ENCODE measurements at places on chromosomes 12 and 14. TPM values are rescaled to one million over a fixed set of nuclear protein-coding genes. Genes with fewer than 3 reads are reported as not detected.
A peak's percentile ranks its signal among the peaks of the same experiment; 100 is the strongest.

- no peak for DNase-seq
- H3K27me3 ChIP-seq, result no peaks in the 10 kb centered on the region
- no peaks in the 10 kb centered on the region for H3K36me3 ChIP-seq
- H3K4me1 ChIP-seq, result peaks cover 33% of the 10 kb centered on the region
- H3K4me3 ChIP-seq, result no peak overlapping the region
Measured at GRCh38 chr14:68634332-68634731, 158.5 kb downstream of the ZFP36L1 start.

The DIO2 gene
- total RNA-seq, result 0.36 TPM

DNA sequence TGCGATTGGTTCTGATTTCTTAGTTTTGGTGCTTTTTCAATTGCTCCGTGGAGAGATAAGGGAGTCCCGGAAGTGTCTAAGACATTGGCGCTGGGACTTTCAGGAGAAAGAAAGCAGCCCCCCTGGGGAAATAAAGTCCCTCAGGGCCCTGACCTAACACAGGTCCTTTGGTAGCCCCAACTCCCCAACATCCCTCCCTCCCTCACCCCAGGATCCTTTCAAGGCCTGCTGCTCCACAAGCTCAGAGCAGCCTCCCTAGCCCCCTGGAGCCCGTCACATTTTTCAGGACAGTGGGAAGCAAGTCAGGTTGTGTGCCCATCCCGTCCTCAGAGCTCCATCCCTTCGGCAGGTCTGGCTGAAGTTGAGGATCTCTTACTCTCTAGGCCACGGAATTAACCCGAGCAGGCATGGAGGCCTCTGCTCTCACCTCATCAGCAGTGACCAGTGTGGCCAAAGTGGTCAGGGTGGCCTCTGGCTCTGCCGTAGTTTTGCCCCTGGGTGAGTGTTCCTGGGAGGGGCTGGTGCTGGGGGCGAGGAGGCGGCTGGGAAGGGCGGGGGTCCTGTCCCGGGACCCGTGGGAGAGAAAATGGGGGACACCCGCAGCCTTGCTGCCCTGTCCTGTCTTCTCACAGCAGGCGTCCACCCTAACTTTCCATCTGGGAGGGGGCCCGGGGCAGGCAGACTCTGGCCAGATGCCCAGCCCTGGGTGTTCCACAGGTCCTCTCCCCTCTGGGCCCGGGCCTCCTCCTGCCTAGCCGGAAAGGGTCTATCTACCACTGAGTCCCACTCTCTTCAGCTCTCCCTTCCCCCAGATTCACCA, 950 bp downstream of the IFI27 start:
- DNase-seq, result no peak
- H3K27me3 ChIP-seq, result peaks cover 3% of the 10 kb centered on the region
- H3K27ac ChIP-seq, result peak overlapping the region; percentile 84
- H3K4me3 ChIP-seq, result peak overlapping the region; percentile 58
- peaks cover 36% of the 10 kb centered on the region for H3K4me1 ChIP-seq

DNA sequence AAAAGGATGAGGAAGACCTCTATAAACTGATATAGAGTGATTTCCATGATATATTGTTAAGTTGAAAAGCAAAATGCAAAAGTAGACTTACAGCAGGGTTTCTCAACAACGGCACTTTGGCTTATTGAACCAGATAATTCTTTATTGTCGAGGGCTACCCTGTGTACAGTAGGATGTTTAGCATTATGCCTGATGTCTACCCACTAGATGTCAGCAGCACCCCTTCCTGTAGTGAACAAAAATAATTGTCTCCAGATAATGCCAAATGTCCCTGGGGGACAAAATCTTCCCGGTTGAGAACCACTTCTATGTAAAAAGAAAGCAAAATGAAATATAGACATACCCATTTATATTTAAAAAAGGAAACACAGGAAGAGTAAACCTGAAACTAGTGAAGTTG, 32.4 kb downstream of the ABCD2 start:
- no peak overlapping the region for H3K27ac ChIP-seq
- peaks cover 15% of the 10 kb centered on the region for H3K36me3 ChIP-seq
- no peak overlapping the region for H3K4me3 ChIP-seq
- H3K4me1 ChIP-seq, result no peaks in the 10 kb centered on the region
- H3K27me3 ChIP-seq, result no peaks in the 10 kb centered on the region

DNA sequence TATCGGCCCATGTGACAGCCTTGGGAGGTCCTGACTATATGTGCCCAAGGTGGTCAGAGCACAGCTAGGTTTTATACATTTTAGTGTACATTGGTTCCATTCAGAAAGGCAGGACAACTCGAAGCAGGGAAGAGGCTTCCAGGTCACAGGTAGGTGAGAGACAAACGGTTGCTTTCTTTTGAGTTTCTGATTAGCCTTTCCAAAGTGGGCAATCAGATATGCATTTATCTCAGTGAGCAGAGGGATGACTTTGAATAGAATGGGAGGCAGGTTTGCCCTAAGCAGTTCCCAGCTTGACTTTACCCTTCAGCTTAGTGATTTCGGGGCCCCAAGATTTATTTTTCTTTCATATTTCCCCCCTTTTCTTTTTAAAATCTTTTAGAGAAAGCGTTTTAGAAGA, 87.6 kb upstream of the PPP2R5C start:
- H3K4me1 ChIP-seq, result no peaks in the 10 kb centered on the region
- H3K36me3 ChIP-seq, result no peaks in the 10 kb centered on the region
- H3K27ac ChIP-seq, result no peak overlapping the region
- H3K4me3 ChIP-seq, result no peak overlapping the region

- H3K36me3 ChIP-seq, result peaks cover 39% of the 10 kb centered on the region
- H3K4me3 ChIP-seq, result no peak overlapping the region
- no peaks in the 10 kb centered on the region for H3K27me3 ChIP-seq
- peak overlapping the region; percentile 58 for H3K27ac ChIP-seq
Measured at GRCh38 chr14:77023001-77023996, 5.2 kb downstream of the IRF2BPL start.

The TDRD9 gene
- 1.4 TPM for total RNA-seq

The TRIAP1 gene
- total RNA-seq, result 12.9 TPM

GRCh38 chr14:64074961-64075612, 219.1 kb downstream of the ESR2 start:
- H3K4me3 ChIP-seq, result no peak overlapping the region
- H3K4me1 ChIP-seq, result no peaks in the 10 kb centered on the region
- no peak for DNase-seq
- H3K36me3 ChIP-seq, result peaks cover 21% of the 10 kb centered on the region
- no peaks in the 10 kb centered on the region for H3K27me3 ChIP-seq

The IQSEC3 gene
- total RNA-seq, result not detected

DNA sequence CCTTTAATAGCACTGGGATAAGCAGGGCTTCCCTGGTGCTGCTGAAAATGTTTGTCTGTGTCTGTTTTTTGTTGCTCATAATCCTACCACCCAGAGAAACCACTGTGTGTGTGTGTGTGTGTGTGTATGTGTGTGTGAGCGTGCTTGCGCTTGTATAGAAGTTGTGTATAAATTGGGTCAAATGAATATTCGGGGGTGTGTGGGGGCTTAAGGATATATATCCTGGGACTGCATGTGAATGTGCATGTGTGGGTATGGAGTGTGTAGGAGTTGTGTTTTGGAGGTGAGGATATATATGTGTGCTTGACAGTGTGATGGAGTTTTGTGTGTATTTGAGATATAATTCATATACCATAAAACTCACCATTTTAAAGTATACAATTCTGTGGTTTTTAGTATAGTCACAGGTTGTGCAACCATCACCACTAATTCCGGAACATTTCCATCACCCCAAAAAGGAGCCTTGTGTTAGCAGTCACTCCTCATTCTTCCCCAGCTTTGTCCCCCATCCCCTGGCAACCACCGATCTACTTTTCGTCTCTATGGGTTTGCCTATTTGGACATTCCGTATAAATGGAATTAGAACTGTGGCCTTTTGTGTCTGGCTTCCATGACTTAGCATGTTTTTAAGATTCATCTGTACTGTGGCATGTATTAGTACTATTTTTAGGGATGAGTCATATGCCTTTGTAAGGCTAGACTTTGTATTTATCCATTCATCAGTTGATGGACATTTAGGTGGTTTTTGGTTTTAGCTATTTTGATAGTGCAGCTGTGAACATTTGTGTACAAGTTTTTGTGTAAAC, 25.6 kb downstream of the TCTN1 start:
- H3K27ac ChIP-seq, result no peak overlapping the region
- no peak overlapping the region for H3K4me3 ChIP-seq
- no peaks in the 10 kb centered on the region for H3K36me3 ChIP-seq
- no peaks in the 10 kb centered on the region for H3K27me3 ChIP-seq

The CD69 gene
- total RNA-seq, result 83.0 TPM

GRCh38 chr14:103869406-103870143, 22.2 kb upstream of the PPP1R13B start:
- DNase-seq, result no peak
- H3K36me3 ChIP-seq, result no peaks in the 10 kb centered on the region
- peak overlapping the region; percentile 0 for H3K27ac ChIP-seq
- H3K27me3 ChIP-seq, result no peaks in the 10 kb centered on the region

DNA sequence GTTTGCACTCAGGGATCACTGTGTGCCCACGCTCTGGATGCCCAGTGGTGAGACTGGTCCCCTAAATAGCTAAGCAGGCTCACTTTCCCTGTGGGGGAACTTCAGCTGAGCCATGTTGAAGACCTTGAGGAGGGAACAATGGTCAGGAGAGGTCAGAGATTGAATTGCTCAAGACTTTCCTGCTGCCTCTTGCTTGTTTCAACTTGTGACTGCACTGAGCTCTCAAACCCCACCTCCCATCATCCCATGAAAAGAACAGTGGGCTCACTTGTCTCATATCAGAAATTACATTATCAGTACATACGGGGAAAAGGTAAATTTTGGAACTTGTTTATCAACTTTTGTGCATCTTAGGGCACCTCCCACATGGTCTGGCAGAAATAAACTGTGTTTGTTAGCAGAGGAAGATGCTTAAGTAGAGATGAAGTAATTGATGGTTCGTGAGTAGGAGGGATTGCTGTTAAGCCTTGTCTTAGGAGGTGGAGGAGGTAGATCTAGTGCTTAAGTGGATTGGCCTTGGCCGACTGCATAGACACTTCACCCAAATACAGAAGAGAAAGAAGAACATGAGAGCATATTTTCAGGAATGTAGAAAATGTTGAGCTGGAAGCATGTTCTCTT, 15.0 kb upstream of the SERPINA1 start:
- no peaks in the 10 kb centered on the region for H3K36me3 ChIP-seq
- H3K27ac ChIP-seq, result no peak overlapping the region
- no peak overlapping the region for H3K4me3 ChIP-seq
- DNase-seq, result no peak
- H3K4me1 ChIP-seq, result no peaks in the 10 kb centered on the region

DNA sequence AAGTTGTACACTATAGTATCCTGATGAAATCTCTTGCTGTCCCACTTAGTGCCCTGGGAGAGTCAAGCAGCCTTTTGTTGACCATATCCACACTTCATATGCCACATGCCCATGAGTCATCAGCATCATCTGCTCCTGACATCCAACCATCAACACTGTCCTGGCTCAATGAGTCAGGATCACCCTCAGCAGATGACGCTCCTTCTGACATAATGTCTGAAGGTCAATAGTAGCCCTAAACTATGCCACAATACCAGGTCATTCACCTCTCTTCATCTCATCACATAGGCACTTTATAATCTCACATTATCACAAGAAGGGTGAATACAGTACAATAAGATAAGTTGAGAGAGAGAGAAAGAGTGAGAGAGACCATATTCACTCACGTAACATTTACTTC, 369.0 kb upstream of the FAR2 start:
- no peak for DNase-seq
- H3K4me1 ChIP-seq, result no peaks in the 10 kb centered on the region
- no peaks in the 10 kb centered on the region for H3K27me3 ChIP-seq
- no peak overlapping the region for H3K27ac ChIP-seq
- H3K36me3 ChIP-seq, result no peaks in the 10 kb centered on the region
- no peak overlapping the region for H3K4me3 ChIP-seq

The CCDC175 gene
- 0.34 TPM for total RNA-seq

The TSHR gene
- 0.91 TPM for total RNA-seq

GRCh38 chr12:27424631-27425230, 21.8 kb upstream of the SMCO2 start:
- no peak overlapping the region for H3K27ac ChIP-seq
- H3K36me3 ChIP-seq, result no peaks in the 10 kb centered on the region
- no peaks in the 10 kb centered on the region for H3K4me1 ChIP-seq
- DNase-seq, result no peak
- no peak overlapping the region for H3K4me3 ChIP-seq

DNA sequence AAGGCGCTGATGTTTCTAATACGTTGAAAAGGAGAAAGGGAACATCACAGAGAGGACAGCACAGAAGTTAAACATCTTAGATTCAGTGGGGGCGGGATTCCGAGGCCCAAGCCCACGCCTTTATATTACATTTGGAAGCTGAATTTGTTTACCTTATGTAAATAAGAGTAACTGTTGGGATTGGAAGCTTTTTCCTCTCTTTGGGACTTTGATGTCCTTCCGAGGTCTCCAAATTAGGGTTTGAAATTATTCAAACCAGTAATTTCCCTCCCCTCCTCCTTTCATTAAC, 6.4 kb downstream of the FOXA1 start:
- no peak for DNase-seq
- H3K4me3 ChIP-seq, result no peak overlapping the region
- H3K36me3 ChIP-seq, result no peaks in the 10 kb centered on the region
- no peak overlapping the region for H3K27ac ChIP-seq

The C1S gene
- 271 TPM for total RNA-seq

GRCh38 chr14:102695167-102695555, 82.1 kb upstream of the TRAF3 start:
- no peak for DNase-seq
- no peaks in the 10 kb centered on the region for H3K27me3 ChIP-seq
- H3K27ac ChIP-seq, result no peak overlapping the region
- no peaks in the 10 kb centered on the region for H3K36me3 ChIP-seq

The KRT72 gene
- total RNA-seq, result 0.52 TPM

DNA sequence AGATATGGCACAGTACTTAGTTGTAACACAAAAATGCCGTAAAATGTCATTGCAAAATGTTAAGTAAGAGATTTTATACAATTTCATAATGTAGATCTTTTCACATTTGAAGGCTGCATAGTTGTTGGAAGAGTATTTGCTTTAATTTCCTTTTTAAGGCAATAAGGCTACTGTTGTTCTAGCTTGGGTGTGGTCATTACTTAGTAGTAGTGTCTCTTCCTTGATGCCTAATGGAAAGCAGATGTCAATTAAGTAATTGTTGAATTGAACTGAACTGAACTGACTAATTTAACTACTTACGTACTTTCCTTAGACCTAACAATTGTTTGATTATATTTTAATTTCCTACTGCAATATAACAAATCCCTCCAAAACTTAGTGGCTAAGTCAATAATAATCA, 181.7 kb downstream of the FLRT2 start:
- H3K27me3 ChIP-seq, result no peaks in the 10 kb centered on the region
- no peak for DNase-seq
- H3K4me3 ChIP-seq, result no peak overlapping the region
- H3K27ac ChIP-seq, result no peak overlapping the region

- no peaks in the 10 kb centered on the region for H3K36me3 ChIP-seq
- H3K4me3 ChIP-seq, result no peak overlapping the region
- H3K4me1 ChIP-seq, result no peaks in the 10 kb centered on the region
Measured at GRCh38 chr14:51816031-51816430, 44.4 kb upstream of the GNG2 start.

The CD163 gene
- total RNA-seq, result 517 TPM

- H3K27me3 ChIP-seq, result no peaks in the 10 kb centered on the region
- H3K4me1 ChIP-seq, result no peaks in the 10 kb centered on the region
- DNase-seq, result no peak
- H3K4me3 ChIP-seq, result no peak overlapping the region
- H3K27ac ChIP-seq, result no peak overlapping the region
Measured at GRCh38 chr14:104334424-104335161, 196.2 kb downstream of the KIF26A start.

- peaks cover 96% of the 10 kb centered on the region for H3K36me3 ChIP-seq
- no peak for DNase-seq
- H3K4me3 ChIP-seq, result no peak overlapping the region
- no peaks in the 10 kb centered on the region for H3K27me3 ChIP-seq
- H3K4me1 ChIP-seq, result no peaks in the 10 kb centered on the region
Measured at GRCh38 chr12:110345963-110346362, 57.5 kb downstream of the ANAPC7 start.

The GMPR2 gene
- total RNA-seq, result 59.6 TPM

- no peak overlapping the region for H3K4me3 ChIP-seq
- no peak for DNase-seq
- peaks cover 50% of the 10 kb centered on the region for H3K4me1 ChIP-seq
- H3K27ac ChIP-seq, result peak overlapping the region; percentile 62
Measured at GRCh38 chr14:101776344-101776743, 14.8 kb downstream of the PPP2R5C start.

Measured in spleen (tissue), 13 donors.